ENCODE measurements at places on chromosomes 16 and 17.

- no peak for DNase-seq
These were observed 182.2 kb upstream of the CPHXL start for GRCh38 chr16:75908331-75909117.

DNA sequence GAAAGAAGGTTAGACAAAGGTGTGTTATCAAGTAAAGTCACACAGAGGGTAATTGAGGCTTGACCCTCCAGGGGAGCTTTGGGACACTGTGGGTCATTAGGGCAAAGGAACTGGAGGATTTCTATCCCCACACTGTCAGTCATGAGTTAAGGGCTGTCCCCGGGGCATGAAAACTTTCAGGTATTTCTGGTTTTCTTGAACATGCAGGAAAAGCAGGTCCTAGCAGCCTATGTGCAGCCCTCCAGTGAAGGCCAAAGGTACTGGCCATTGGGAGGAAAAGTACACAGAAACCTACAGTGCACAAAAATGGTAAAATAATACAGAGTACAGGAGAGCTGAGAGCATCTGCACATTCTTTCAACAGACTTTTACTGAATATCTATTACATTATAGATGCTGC is 44.4 kb upstream of the SCNN1B start:
- DNase-seq: no peak

GRCh38 chr16:56227936-56228335 is 36.6 kb downstream of the GNAO1 start:
- no peak for DNase-seq

DNA sequence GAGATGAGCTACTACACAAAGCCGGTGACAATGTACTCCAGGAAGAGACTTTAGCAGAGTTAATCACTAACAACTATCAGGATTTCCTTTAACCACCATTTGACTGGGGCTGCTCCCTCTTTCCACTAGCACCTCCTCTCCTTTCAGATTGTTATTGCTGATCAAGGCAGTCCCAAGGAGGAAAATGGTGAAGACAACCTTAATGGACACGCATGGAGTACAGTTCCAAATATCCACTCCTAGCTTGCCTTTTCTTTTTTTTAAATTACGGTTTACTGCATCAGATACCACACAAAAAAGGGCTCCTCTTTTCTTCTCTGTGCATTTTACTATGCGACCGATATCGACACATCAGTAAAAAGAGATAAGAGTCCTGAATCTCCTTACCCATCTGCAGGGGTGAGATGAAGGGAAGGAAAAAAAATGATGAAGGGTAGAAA is 30.9 kb downstream of the FAM222B start:
- no peak for DNase-seq

GRCh38 chr17:62652251-62653001 is 25.0 kb downstream of the MRC2 start:
- peak; percentile 86 for DNase-seq

DNA sequence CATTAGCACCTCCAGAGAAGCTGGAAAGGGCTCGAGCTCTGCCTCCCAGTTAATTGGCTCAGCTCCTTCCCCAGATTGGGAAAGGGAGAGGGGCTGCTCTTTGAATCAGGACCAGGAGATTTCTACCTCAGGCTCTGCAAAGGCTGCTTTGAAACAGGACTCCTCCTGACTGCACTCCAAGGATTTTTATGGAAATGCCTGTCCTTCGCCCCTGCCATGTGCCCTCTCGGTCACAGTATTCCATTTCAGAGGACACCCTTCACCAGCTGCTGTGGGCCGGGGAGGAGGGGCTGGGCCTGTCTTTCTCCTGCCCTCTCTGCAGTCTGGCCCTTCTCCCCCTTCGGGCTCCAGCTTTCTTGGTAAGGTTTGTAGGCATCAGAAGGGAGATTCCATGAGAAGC is 13.6 kb downstream of the MRM1 start:
- DNase-seq: no peak

All from NCI-H774 (cell line).